ENCODE measurements at places on chromosomes 2 and 18.

DNA sequence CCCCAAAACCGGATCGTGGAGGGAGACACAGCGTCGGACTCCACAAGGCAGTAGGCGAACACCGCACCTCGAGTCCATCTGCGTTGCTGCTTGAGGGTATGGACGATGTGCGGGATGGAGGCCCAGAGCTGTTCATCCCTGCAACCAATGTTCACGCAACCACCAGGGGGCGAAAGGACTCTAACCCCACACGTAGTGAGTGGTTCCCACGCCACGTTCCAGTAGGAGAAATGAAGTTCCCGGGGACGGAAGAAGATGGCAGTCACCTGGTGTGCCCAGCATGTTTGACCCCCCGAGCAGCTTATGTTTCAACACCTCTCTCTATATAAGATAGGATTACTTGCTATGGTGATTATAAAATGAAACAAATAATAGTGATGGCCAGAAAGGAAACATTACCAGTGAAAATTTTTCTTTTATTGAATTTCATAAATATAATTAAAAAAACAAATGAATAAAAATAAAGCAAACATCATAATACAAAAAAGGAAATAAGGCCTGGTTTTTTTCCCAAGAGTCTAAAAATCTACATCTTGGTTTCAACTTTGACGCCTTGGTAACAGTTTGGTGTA is 184.3 kb downstream of the SH3BP4 start:
- peak; percentile 80 for DNase-seq

DNA sequence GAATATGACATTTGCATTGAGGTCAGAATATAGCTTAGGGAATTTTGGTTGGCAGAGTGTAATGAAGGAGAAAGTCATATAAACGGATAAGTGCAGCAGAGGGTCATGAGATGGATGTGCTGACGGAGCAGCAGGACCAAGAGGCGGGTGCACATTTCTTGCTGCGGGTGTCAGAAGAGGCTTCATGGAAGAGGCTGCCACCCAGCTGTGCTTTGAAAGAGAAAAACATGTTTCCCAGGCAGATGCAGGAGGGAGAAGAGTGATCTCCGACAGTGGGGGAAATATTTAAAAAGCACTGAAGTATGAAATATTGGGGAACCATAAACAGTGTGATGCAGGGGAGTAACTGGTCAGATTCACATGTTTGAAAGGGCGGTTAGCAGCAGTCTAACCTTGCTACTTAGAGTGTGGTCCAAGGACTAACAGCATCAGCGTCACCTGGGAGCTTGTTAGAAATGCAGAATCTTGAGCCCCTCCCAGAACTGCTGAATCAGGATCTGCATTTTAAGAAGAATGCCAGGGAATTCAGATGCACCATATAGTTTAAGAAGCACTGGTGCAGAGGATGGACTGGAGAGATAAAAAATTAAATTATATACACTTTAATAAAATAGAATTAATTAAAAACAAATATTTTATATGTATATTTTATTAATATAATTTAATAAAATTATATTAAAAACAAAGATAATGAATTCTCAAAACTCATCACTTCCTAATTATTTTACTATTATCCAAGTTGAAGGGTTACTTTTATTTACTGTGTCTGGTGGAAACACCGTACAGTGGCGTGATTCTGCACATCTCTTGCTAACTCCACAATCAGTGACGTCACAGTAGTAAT is 36.1 kb upstream of the SCYGR1 start:
- no peak for DNase-seq

DNA sequence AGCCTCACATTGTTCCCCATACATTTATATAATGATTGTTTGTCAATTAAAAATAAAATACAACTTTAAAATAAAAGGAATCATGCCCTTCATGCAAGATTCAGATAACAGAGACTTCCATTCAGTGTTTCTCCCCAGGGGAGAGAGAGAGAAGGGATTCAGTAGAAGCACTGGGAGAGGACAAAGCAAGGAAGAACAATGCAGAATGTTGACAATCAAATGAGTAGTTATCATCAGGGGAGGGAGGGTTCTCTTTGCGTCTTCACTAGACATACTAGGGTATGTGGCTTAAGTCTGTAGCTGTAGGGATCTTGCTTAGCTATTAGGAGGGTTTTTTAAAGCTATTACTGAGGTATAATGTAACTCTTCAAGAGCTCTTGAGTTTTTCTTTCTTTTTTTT is 30.7 kb downstream of the FSHR start:
- DNase-seq: no peak

GRCh38 chr2:189440644-189440946 is 679 bp upstream of the WDR75 start:
- no peak for DNase-seq

DNA sequence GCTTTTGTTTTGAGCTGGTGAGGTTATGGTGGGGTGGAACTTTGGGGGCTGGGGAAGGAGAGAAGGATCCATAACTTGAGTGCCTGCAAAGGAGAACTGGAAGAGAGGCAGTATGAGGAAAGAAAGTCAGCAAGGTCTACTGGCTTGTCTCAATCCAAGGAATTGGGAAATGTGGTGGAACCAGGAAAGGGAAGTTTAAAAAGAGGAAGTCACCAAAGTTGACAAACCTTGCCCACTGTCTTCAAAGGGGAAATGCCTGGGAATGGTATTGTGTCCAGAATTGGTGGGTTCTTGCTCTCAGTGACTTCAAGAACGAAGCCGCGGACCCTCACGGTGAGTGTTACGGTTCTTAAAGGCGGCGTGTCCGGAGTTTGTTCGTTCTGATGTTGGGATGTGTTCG is 304.1 kb upstream of the FAM98A start:
- DNase-seq: no peak

GRCh38 chr2:112031473-112032223 is 23.4 kb upstream of the TMEM87B start:
- DNase-seq: no peak

GRCh38 chr2:239109041-239109927 is 261.4 kb downstream of the TWIST2 start:
- DNase-seq: no peak

DNA sequence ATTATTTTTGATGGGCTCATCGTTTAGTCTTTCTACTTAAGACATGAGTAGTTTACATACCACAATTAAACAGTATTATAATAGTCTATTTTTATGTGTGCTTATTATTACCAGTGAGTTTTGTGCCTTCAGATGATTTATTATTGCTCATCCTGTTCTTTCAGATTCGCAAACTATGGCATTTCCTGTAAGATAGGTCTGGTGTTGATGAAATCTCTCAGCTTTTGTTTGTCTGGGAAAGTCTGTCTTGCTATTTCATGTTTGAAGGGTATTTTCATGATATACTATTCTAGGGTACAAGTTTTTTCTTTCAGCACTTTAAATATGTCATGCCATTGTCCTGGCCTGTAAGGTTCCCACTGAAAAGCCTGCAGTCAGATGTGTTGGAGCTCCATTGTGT is 101.3 kb downstream of the DNAH7 start:
- DNase-seq: no peak

- no peak for DNase-seq
Measured at GRCh38 chr2:99461828-99462483, 27.9 kb downstream of the REV1 start.

- DNase-seq: no peak
Measured at GRCh38 chr18:50218432-50219197, 23.7 kb upstream of the MYO5B start.

GRCh38 chr2:193824474-193824873 is 1629.7 kb upstream of the TMEFF2 start:
- DNase-seq: no peak
